ENCODE measurements at places on chromosomes 1 and 21. TPM values are rescaled to one million over a fixed set of nuclear protein-coding genes. Genes with fewer than 3 reads are reported as not detected.

TAS1R1 gene
- not detected for total RNA-seq

DNA sequence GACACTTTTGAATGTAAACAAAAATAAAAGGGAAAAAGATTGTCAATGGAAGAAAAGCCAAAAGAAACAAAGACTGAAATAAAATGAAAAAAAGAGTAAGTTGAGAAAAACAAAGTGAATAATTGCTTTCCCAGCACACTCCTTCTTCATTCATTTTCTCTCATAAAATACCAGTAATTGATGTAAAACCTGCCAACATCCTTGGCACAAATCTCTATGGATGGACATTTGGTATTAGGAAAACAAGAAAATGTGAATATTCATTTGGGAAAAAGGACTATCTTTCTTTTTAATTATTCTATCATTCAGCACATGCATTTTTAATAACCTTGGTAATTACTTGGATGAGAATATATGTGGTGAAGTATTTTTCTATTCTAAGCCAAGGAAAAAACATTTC lies 204.4 kb upstream of the TNR start:
- DNase-seq: no peak

- peak; percentile 51 for DNase-seq
Observed at GRCh38 chr1:86774305-86775295, 70.2 kb downstream of the SH3GLB1 start.

DNA sequence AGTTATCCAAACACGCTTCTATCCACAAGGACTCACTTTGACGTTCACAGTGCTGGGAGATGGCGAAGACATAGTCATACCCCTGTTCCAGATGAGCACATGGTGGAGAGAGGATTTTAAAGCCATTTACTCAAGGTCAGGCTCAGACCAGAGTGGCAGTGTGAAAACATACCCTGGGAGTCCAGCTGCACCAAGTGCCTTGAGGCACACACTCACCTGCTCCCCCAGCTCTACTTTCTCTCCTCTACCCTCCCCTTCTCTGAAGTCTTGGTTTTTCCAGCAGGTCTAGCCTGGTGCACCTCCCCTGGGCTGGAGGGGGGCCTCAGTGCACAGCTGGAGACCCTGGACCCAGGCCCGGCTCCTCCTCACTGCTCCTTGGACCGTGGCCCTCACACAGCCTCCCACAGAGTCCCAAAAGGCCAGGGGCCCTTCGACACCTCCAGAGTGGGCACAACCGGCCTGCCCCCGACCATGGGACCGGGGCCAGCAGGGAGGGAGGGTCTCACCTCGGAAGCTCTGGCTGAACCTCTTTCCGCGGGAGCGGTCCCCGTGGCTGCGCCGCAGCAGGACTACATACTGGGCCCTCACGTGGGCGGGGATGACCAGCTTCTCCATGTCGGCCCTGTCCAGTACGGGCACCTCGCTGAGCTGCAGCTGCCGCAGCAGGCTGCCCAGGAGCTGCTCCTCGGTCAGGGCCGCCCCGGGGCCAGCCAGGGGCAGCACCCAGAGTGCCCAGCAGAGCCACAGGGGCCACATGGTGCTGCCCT lies 452 bp downstream of the LEFTY2 start:
- peak; percentile 41 for DNase-seq

DNA sequence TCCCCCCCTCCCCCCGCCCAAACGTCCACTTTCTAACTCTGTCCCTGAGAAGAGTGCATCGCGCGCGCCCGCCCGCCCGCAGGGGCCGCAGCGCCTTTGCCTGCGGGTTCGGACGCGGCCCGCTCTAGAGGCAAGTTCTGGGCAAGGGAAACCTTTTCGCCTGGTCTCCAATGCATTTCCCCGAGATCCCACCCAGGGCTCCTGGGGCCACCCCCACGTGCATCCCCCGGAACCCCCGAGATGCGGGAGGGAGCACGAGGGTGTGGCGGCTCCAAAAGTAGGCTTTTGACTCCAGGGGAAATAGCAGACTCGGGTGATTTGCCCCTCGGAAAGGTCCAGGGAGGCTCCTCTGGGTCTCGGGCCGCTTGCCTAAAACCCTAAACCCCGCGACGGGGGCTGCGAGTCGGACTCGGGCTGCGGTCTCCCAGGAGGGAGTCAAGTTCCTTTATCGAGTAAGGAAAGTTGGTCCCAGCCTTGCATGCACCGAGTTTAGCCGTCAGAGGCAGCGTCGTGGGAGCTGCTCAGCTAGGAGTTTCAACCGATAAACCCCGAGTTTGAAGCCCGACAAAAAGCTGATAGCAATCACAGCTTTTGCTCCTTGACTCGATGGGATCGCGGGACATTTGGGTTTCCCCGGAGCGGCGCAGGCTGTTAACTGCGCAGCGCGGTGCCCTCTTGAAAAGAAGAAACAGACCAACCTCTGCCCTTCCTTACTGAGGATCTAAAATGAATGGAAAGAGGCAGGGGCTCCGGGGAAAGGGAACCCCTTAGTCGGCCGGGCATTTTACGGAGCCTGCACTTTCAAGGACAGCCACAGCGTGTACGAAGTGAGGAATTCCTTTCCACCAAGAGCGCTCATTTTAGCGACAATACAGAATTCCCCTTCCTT lies 158.1 kb downstream of the RUNX1 start:
- peak; percentile 46 for DNase-seq

DNA sequence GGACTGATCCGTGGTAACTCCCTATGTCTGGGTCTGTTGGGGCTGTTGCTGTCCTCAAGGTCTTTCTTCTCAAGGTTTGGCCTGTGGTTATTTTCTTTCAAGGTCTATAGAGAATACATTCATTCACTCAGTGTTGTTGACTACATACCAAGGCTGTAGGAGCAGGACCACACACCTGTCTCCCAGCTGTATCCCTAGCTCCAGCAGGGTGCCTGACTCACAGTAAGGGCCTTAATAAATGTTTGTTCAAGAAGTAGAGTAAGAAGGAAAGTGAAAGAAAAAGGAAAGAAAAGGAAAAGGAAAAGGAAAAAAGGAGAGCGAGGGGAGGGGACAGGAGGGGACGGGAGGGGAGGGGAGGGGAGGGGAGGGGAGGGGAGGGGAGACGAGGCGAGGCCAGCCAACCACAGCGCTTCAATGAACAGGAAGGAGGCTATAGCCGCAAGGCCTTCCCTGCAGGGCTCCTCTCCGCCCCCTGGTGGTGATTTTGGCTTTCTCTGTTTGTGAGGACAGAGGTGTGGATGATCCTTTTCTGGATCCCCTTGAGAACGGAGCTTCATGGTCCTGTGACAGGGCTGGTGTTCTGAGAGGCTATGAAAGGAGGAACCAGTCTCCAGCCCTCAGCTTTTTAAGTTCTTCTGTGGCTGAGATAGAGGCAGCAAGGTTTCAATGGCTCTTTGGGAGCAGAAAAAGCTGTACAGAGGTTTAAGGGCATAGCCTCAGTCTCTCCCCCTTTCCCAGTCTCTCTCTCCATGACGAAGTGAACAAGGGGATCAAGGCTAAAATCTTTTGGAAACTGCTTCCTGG lies 30.6 kb upstream of the LCE5A start:
- DNase-seq: no peak

DNA sequence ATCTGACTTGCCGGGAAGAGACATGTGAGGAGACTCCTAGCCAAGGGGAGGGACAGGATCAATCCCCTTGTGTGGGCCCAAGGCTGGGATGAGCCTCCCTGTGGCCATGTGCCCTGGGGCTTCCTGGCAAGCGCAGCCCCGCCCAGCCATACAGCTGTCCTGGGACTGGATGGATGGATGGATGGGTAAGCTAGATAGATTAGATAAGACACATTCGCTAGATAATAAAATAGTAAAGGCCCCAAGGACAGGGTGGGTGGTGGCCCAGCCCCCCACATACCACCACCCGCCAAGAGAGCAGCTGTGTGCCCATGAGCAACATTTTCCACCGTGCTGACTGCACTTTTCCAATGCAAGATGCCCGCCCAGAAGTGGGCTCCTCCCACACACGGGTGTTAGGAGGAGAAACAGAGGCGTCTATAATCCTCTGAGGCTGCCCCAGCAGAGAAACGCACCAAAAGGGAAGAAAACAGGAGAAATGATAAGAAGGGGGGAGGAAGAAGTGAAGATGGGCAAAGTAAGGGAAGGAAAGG lies 25.1 kb downstream of the ZBTB17 start:
- no peak for DNase-seq

DNA sequence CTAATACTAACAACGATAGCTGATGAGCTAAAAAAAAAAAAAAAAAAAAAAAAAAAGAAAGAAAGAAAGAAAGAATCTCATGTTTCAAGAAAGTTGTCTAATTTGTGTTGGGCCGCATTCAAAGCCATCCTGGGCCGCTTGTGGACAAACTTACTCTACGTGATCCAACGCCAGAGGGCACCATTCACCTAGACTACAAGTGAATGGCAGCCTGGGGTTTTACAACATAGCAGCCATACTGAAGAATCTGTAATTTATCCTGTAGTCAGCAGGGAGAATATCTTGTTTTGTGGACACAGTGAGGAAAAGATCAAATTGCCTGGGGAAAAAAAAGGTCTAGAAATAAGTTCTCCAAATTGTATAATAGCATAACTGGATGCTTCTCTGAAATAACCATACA lies 47.0 kb downstream of the CYP2J2 start:
- peak; percentile 63 for DNase-seq

- DNase-seq: no peak
Observed at GRCh38 chr1:201845331-201846083, 16.6 kb downstream of the IPO9 start.

OR2L13 gene
- not detected for total RNA-seq

DNA sequence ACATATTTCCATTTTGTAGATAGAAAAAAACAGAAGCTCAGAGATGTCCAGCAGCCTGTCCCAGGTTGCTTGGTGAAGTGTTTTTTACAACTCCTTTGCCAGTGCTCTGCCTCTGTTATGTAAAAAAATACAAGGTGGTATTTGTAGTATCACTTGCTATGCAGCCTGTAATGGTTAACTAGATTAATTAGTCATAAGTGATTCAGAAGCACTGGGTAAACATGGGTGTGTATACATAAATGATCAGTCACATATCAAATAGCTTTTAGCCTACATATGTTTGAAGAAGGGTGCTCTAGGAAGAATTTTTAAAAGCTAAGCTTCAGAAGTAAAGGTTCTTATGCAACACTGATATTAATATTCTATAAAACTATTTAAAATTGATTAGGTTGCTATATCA lies 70.0 kb upstream of the MAGI3 start:
- DNase-seq: no peak

- no peak for DNase-seq
Observed at GRCh38 chr1:167706931-167707877, 14.6 kb upstream of the MPZL1 start.
